ENCODE measurements at places on chromosomes 1 and 21.

DNA sequence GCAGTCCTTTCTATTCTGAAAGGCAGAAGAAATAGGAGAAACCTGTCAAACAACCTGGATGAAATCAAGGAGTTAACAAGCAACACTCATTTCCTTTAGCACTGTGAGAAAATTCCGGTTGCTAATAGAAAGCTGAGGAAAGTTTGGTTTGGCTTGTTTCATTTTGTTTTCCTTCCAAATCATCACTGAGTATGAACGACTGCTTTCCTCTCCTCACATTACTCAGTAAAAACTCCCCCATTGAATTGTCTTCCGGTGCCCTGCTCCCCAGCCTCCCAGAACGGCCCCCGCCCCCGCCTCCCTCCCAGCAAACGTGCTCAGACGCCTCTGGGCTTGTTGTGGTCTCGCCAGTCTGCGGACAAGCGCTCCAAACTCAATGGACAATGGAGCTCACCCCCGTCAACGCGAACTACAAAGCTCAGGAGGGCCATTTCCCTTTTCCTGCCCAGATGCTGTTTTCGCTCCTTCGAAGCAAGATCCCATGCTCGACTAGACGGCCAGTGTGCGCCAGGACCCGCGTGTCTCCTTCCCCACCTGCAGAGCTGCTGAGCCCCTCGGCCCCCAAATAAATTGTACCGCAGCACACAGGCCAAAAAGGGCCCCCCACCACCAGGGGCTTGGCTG lies 747 bp downstream of the STX6 start:
- H3K4me1 ChIP-seq = peaks cover 45% of the 10 kb centered on the region
- H3K27me3 ChIP-seq = no peaks in the 10 kb centered on the region
- peak; percentile 74 for DNase-seq

- H3K36me3 ChIP-seq = no peaks in the 10 kb centered on the region
- H3K4me3 ChIP-seq = peak overlapping the region; percentile 58
- DNase-seq = peak; percentile 81
- H3K27ac ChIP-seq = no peak overlapping the region
- H3K27me3 ChIP-seq = peaks cover 17% of the 10 kb centered on the region
Observed at GRCh38 chr1:181424786-181425403, 58.4 kb upstream of the CACNA1E start.

- H3K36me3 ChIP-seq = no peaks in the 10 kb centered on the region
- no peak for DNase-seq
- peaks cover 1% of the 10 kb centered on the region for H3K27me3 ChIP-seq
- no peak overlapping the region for H3K27ac ChIP-seq
- no peak overlapping the region for H3K4me3 ChIP-seq
Observed at GRCh38 chr21:28464095-28464494, 528.6 kb downstream of the LTN1 start.

- H3K27me3 ChIP-seq = peaks cover 27% of the 10 kb centered on the region
- no peak overlapping the region for H3K27ac ChIP-seq
- DNase-seq = no peak
- H3K36me3 ChIP-seq = no peaks in the 10 kb centered on the region
- H3K4me3 ChIP-seq = no peak overlapping the region
Observed at GRCh38 chr1:84462118-84462517, 16.9 kb upstream of the RPF1 start.

DNA sequence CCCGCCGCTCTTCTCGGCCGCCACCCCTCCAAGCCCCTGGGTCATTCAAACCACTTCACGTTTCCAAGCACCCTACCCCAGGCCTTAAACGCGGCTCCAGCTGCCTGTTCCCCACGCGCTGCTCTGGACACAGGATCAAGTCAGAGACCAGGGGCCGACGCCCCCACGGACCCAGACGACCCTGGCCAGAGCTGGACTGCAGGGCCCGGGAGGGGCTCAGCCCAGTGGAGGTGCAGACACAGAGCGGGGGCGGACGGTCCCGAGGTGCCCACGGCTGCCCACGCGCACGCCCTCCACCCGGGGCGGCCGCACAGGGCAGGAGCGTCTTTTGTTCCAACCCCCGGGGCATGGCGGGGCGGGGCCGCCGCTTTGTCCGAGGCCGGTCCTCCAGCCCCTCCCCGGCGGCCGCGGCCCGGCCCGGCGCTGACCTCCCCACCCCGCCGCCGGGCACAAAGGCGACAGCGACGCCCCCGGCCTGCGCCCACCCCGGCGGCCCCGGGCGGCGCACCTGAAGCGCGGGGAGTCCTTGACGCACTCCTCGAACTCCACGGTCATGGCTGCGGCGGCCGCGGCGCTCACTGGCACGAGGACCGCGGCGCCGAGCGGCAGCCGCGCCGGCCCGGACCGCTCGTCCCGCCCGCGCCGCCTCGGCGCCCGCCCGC lies 338 bp downstream of the ACAP3 start:
- H3K27ac ChIP-seq = peak overlapping the region; percentile 42
- no peaks in the 10 kb centered on the region for H3K36me3 ChIP-seq
- peak overlapping the region; percentile 83 for H3K4me3 ChIP-seq
- DNase-seq = no peak
- peaks cover 23% of the 10 kb centered on the region for H3K4me1 ChIP-seq
- no peaks in the 10 kb centered on the region for H3K27me3 ChIP-seq

GRCh38 chr1:54253480-54253879 lies 53.5 kb downstream of the MRPL37 start:
- peaks cover 2% of the 10 kb centered on the region for H3K36me3 ChIP-seq
- H3K27me3 ChIP-seq = no peaks in the 10 kb centered on the region
- peak overlapping the region; percentile 11 for H3K27ac ChIP-seq
- H3K4me3 ChIP-seq = no peak overlapping the region
- no peak for DNase-seq

- H3K4me1 ChIP-seq = peaks cover 68% of the 10 kb centered on the region
- no peaks in the 10 kb centered on the region for H3K27me3 ChIP-seq
- no peak overlapping the region for H3K4me3 ChIP-seq
- DNase-seq = no peak
Observed at GRCh38 chr1:24908591-24909259, 21.4 kb downstream of the RUNX3 start.

DNA sequence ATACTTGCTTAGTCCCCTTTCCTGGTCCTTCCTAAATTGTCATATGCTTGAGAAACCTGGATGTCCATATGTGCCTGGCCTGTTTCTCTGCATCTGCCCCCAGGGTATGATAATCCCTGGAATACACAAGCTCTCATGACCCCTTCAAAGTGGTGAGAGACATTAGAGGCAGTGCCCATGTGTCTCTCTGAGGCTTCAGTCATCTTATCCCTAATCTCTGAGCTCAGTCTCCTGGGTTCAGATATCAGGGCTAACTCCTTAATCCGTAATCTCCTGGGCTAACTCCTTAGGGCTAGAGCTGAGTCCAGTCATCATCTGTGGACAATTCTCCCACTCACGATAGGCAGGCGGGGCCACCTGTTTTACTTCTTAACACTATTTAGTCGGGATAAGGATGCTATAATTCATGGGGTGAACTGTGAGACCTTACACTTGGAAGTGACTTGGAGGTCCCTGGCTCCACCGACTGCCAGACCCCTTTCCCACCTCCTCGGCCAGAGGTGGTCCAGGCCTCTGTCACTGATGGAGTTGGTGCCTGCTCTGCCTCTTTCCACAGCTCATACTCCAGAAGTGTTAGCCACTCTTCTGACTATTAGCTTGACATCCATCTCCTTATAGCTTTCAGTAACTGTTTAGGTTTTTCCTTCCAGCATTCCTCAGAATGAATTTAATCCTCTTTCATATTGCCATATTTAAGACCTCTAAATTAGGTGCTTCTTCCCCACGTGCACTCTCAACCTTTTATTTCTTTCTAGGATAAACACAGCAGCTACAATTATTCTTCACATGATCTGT lies 22.7 kb downstream of the CCN1 start:
- no peaks in the 10 kb centered on the region for H3K4me1 ChIP-seq
- no peak for DNase-seq
- no peak overlapping the region for H3K4me3 ChIP-seq
- no peaks in the 10 kb centered on the region for H3K27me3 ChIP-seq
- peaks cover 1% of the 10 kb centered on the region for H3K36me3 ChIP-seq

GRCh38 chr1:115654663-115655305 lies 13.0 kb downstream of the VANGL1 start:
- H3K27ac ChIP-seq = no peak overlapping the region
- peaks cover 8% of the 10 kb centered on the region for H3K4me1 ChIP-seq
- no peaks in the 10 kb centered on the region for H3K36me3 ChIP-seq
- peaks cover 1% of the 10 kb centered on the region for H3K27me3 ChIP-seq

- H3K27me3 ChIP-seq = no peaks in the 10 kb centered on the region
- peaks cover 12% of the 10 kb centered on the region for H3K36me3 ChIP-seq
- no peak for DNase-seq
- peaks cover 42% of the 10 kb centered on the region for H3K4me1 ChIP-seq
Observed at GRCh38 chr1:201008666-201009360, 14.7 kb downstream of the KIF21B start.

GRCh38 chr1:37620707-37621106 lies 14.0 kb downstream of the RSPO1 start:
- DNase-seq = no peak
- H3K36me3 ChIP-seq = no peaks in the 10 kb centered on the region
- H3K4me1 ChIP-seq = no peaks in the 10 kb centered on the region
- H3K27ac ChIP-seq = no peak overlapping the region
- H3K27me3 ChIP-seq = peaks cover 39% of the 10 kb centered on the region
- no peak overlapping the region for H3K4me3 ChIP-seq

DNA sequence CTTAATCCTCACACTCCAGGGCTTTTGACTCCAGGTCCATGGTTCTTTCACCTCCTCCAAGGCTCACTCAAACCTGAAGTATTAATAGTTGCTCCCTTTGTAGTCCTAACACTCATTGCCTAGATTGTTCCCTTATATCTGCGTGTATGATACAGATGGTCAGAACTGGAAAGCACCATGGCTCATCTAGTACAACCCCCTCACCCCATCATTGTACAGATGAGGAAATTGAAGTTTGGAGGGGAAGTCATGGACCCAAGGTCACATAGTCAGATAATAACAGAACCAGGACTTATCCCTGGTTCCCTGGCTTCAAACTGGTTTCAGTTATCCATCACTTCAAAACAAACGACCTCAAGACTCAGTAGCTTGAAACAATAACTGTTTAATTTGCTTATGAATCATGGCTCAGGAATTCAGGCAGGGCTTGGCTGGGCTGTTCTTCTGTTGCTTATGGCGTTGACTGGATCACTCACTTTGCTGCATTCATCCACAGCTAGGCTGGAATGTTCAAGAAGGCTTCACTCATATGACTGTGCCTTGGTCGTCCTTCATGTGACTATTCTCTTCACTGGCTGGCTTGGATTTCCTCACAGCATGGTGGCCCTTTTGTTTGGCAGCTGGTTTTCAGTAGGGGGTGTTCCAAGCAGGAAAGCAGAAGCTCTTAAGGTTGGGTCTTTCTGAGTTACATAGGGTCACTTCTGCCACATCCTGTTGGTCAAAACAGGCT lies 5.0 kb downstream of the NOS1AP start:
- H3K4me3 ChIP-seq = no peak overlapping the region
- no peak for DNase-seq
- no peaks in the 10 kb centered on the region for H3K4me1 ChIP-seq
- no peak overlapping the region for H3K27ac ChIP-seq
- peaks cover 66% of the 10 kb centered on the region for H3K27me3 ChIP-seq
- no peaks in the 10 kb centered on the region for H3K36me3 ChIP-seq

DNA sequence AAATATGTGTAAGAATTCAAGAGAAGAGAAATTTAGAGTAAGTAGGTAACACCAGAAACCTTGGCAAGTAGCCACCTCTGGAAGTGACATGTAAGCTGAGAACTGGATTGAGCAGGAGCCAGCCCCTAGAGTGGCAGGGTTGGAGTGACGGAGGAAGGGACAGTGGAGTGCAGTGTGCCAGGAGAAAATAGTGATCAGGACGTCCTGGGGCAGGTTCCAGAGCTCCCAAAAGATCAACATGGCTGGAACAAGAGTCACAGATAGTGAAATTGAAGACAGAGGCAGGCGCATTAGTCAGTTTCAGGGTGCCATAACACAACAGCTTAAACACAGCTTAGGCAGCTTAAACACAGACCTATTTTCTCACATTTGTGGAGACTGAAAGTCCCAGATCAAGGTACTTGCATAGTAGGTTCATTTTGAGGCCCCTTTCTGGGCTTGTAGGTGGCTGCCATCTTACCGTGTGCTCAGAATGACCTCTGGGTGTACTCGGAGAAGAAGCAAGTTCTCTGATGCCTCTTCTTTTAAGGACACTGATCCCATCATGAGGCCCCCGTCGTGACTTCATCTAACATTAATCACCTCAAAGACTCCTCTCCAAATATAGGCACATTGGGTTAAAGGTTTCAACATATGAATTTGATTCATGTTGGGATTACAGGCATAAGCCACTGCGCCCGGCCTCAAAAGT lies 37.2 kb downstream of the GNPAT start:
- H3K27me3 ChIP-seq = no peaks in the 10 kb centered on the region
- no peak for DNase-seq
- H3K4me3 ChIP-seq = no peak overlapping the region
- H3K27ac ChIP-seq = no peak overlapping the region
- peaks cover 28% of the 10 kb centered on the region for H3K36me3 ChIP-seq

DNA sequence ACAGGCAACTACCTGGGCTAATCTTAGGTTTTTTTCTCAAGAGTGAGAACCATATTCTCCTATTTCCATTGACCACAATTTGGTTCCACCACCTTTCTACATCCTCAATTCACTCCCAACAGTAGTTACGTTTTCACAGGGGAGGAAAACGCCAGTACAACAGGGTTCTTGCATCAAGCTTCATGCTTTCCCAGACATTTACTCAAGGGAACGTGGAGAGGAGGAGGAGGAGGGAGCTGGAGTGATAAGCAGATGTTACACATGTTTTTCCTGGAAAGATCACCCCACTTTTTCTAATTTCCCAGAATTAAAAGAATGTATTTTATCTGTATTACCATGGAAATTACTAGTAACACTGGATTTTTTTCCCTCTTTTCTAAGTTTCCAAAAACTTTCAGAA lies 58.3 kb downstream of the RGS5 start:
- H3K4me1 ChIP-seq = no peaks in the 10 kb centered on the region
- H3K27me3 ChIP-seq = no peaks in the 10 kb centered on the region
- H3K4me3 ChIP-seq = no peak overlapping the region
- DNase-seq = no peak
- no peaks in the 10 kb centered on the region for H3K36me3 ChIP-seq
- H3K27ac ChIP-seq = no peak overlapping the region

DNA sequence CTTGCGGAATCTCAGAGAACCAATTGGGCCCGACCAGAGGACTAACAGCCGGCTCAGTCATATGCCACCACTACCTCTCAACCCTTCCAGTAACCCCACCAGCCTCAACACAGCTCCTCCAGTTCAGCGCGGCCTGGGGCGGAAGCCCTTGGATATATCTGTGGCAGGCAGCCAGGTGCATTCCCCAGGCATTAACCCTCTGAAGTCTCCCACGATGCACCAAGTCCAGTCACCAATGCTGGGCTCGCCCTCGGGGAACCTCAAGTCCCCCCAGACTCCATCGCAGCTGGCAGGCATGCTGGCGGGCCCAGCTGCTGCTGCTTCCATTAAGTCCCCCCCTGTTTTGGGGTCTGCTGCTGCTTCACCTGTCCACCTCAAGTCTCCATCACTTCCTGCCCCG lies 49.8 kb downstream of the ACP6 start:
- H3K27ac ChIP-seq = no peak overlapping the region
- H3K4me1 ChIP-seq = peaks cover 23% of the 10 kb centered on the region
- H3K36me3 ChIP-seq = peaks cover 44% of the 10 kb centered on the region
- no peak for DNase-seq
- H3K27me3 ChIP-seq = no peaks in the 10 kb centered on the region
- H3K4me3 ChIP-seq = no peak overlapping the region

- H3K27ac ChIP-seq = no peak overlapping the region
- DNase-seq = no peak
- peaks cover 2% of the 10 kb centered on the region for H3K27me3 ChIP-seq
- no peaks in the 10 kb centered on the region for H3K36me3 ChIP-seq
Observed at GRCh38 chr1:55554611-55555010, 339.4 kb upstream of the USP24 start.
